ENCODE measurements at places on chromosomes 3 and 15.

- DNase-seq, result no peak
These were observed 59.8 kb downstream of the SNX4 start for GRCh38 chr3:125460233-125460632.

DNA sequence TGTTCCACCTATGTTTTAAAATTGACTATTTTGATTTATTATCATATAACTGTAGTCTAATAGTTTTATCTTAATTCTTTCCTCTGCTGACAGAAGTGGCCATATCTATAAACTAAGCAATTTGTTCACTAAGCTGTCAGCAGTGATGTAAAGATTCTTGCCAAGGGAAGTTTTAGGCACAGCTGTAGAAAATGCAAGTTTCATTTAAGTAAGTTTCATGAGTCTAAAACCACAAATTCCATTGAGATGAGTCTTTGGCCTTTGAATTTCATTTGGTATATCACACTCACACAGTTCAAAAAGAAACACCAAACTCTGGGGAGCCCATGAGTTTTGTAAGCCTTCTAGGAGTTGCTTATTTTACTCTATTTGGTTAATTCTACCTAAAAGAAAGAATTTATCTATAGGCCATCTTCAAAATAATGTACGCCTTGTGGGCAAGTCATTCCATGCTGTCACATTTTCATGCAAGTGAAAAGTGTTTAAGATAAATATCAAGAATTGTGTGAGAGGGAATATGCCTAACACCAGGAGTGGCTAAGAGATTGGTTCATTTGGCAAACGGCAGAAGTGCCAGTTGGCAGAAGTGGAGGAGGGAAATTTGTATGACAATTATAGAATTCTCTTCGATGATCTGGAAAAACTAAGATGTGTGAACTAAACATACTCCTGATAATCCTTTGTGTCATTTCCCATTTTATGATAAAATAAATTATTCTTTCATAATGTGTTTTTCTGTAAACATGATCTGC is 292.9 kb downstream of the ZIC4 start:
- no peak for DNase-seq

- no peak for DNase-seq
These were observed 52.2 kb downstream of the CMTM6 start for GRCh38 chr3:32450426-32450825.

DNA sequence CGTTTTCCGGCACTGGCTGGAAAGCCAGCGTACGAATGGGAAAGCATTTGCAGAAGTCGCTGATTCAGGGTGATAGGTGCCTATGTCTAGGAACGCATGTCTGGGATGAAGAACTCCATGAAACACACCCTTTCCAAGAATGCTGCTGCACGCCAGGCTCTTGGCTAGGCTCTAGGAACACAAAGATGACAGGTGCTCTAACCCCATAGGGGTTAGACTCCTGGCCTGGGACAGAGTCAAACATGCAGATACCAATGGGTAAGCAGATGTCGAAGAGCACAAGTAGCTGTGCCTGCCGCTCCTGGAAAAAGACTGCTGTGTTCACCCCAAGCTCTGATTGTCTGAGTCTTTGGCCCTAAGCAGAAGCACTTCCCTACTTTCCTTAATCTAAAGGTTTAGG is 180.9 kb upstream of the UBE3A start:
- no peak for DNase-seq

- no peak for DNase-seq
These were observed 10.3 kb upstream of the MUSTN1 start for GRCh38 chr3:52845157-52845556.

DNA sequence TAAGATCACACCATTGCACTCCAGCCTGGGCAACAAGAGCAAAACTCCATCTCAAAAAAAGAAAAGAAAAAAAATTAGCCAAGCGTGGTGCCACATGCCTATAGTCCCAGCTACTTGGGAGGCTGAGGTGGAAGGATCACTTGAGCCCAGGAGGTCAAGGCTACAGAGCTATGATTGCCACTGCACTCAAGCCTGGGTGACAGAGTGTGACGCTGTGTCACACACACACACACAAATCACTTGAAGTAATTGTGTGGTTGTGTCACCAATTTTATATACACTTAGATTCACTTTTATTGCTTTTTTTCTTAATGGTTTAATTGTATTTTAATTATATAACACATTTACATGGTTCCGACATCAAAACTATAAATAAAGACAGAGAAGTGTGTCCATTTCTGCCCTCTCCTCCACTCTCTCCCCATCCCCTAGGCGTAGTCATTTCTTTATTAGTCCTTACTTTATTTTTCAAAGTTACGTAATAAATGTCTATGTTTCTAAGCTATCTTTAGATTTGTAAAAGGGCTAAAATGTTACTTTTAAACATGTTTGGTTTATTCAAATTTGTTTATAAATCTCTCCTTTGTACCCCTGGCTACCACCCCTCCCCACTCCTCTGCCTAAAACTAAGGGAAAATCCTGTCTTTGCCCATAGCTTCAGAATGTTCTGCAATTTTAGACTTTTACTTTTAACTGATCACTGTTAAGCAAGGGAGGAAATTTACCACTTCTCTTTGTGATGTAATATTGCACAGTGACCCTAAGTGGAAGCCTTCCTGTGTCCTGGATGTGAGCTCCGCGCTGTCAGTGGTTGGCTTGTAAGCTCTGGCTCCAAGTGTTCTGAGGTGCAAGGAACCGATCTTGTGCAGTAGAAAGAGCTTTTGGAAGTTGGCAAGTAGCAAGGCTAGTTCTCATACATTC is 10.8 kb upstream of the VILL start:
- DNase-seq, result no peak

DNA sequence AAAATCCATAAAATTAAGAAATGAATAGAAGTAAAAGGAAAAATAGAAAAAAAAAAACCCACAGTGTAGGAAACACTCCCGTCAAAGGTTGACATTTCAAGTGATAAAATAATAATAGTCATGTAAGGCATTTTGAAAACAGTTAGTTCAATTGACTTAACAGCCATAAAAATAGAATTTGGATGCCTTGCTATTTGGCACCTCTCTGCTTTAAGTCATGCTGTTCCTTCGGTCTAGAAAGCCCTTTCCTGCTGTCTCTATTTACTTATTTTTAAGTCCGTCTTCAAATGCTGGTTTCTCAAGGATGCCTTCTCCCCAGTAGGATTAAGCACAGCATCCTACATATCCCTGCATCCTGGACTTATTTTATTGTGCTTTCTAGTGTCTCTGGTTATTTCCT is 22.3 kb upstream of the RETNLB start:
- no peak for DNase-seq

DNA sequence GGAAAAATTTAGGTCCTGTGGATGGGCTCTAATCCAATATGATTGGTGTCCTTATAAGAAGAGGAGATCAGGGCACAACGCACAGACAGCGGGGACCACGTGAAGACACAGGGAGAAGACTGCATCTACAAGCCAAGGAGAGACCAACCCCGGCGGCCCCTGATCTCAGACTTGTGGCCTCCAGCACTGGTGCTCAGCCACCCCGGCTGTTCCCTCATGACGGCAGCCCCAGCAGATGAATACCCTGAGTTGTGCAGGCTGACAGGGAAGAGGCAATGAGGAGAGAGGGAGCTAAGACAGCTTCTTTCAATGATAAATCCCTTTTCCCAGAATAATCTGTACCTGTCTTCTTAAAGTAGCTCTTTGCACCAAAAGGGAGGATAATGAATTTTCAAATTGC is 33.3 kb upstream of the CGNL1 start:
- no peak for DNase-seq

GRCh38 chr3:13556207-13556606 is 7.3 kb downstream of the FBLN2 start:
- no peak for DNase-seq

GRCh38 chr3:71416876-71417275 is 166.7 kb downstream of the FOXP1 start:
- DNase-seq, result no peak

DNA sequence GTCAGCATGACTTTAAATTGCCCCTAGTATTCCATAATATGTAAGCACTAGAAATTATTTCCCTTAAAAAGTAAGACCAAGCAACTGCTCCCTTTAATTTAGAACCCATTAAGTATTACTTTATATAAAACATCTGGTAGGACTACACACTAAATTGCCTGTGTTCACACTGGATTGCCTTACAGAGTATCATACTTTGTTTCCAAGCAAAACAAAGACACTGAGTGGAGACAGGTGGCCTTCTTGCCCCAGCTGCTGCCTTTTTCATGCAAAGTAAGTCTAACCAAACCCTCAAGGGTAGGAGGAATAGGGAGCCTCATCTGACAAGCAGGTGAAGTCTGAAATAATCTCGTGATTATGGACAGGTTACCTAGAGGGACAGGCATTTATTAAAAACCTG is 87.3 kb downstream of the PEX5L start:
- DNase-seq, result no peak

- DNase-seq, result no peak
These were observed 43.6 kb upstream of the RPL32 start for GRCh38 chr3:12884790-12885582.

- no peak for DNase-seq
These were observed 2.3 kb upstream of the DNAH1 start for GRCh38 chr3:52313774-52314188.

DNA sequence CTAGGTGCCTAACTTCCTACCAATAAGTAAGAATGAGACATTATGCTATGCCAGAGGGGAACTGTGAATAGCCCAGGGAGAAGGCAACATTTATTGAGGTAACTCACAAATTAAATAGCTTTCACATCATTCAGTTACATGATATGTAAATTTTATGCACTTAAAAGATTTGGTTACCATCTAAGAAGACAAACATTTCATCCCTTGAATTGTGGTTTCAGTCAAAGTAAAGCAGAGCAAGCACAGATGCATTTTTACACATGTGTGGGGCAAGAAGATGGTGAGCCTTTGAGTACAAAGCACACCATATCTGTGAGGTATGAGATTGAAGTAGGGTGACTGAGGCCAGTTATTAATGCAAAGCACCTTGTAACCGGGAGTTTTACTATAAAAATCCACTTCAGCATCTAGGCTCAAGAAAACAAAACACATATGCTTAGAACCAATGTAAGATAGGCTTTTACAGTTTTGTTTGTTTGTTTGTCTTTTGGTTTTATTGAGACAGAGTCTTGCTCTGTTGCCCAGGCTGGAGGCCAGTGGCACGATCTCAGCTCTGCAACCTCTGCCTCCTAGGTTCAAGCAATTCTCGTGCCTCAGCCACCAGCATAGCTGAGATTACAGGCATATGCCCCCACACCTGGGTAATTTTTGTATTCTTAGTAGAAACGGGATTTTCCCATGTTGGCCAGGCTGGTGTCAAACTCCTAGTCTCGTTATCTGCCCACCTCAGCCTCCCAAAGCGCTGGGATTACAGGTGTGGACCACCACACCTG is 3.5 kb downstream of the PLSCR2 start:
- no peak for DNase-seq

- no peak for DNase-seq
These were observed 287.5 kb downstream of the PTPRG start for GRCh38 chr3:61848885-61849284.

DNA sequence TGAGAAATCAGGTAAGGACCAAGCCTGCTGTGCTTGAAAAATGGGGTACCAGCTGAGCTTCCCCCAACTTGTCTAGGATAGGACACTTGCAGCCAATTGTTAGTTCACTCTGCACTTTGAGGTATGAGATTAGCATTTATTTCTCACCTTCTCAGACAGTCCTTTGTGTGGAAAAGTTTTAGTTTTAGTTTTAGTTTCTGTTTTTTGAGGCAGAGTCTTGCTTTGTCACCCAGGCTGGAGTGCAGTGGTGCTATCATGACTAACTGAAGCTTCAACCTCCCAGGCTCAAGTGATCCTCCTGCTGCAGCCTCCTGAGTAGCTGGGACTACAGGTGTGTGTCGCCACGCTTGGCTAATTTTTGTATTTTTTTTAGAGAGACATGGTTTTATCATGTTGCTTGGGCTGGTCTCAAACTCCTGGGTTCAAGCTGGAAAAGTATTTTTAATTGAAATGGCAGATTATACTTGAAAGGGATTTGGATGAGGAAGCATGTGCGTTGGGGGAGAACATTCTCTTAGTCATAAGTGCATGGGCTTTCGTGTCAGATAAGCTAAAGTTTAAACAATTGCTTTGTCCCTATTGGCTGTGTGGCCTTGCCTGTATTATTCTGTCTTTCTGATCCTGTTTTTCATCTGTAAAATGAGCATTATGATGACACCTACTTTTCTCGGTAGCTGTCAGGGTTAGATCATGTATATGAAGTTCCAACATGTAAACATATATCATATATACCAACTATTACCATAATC is 25.2 kb upstream of the CCK start:
- no peak for DNase-seq

GRCh38 chr3:157544501-157545130 is 41.4 kb upstream of the VEPH1 start:
- no peak for DNase-seq

DNA sequence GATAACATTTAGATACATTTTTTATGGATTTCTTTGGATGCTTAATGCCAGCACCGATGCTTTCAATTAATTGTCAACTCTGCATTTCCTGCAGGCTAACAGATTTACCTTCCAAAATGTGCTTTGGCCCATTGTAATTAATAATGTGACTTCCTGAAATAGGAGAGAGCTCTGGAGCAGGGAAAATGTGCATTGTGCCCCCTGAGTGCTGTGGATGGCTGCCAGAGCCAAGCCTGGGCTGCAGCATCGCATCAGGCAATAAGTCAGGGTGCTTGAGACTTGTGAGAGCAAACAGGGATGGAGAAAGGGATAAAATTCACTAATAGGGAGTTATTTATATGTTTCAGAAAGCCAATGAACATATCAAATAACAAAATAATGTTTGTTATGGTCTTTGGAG is 133.8 kb downstream of the MOBP start:
- no peak for DNase-seq

DNA sequence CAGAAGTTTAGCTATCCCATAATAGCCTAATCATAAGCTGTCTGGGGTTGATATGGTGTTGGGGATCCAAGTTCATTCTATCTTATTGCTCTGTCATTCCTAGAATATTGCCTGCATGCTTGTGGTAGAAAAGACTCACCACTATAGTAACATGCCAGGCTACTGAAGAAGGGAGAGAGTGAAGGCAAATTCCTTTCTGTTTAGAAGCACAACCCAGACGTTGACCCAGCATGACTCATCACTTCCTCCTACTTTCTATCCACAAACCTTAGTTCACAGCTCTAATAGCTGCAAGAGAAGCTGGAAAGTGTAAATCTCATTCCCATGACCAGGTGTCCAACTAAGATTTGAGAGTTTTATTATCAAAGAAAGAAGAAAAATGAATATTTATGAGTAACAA is 57.8 kb upstream of the NMD3 start:
- no peak for DNase-seq

GRCh38 chr3:9695345-9695744 is 8.3 kb upstream of the CPNE9 start:
- no peak for DNase-seq

DNA sequence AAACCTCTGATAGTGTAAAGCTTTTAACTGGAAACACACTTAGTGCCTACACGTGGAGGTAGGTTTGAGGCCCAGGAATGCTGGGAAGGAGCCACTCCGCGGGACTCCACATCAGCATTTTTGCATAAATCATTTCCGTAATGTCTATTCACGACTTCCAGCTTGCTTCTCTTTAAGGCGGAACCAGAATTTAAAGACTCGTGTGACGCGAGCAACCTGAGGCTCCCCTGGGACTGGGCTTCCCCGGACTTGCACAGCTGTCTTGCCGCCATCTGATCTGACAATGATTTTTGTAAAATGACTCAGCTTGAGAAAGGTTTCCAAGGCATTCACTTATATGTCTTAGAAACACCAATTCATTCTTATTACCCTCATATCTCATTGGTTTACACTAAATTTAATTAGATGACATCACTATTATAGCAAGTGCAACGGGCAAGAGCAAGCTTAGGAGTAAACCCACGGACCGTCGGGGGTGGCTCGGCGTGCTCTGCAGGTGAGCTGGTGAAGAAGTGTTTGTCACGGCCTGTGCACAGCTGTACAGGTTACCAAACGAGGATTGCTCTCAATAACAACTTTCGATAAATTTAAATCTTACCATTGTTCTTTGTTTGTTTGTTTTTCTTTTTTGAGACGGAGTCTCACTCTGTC is 95.2 kb downstream of the CHSY1 start:
- peak; percentile 28 for DNase-seq

Measured in nephron progenitor cell (in vitro differentiated cells).